Stimulated activated CD4-positive, alpha-beta T cell treated with anti-CD3 and anti-CD28 coated beads, Interleukin-1b, Interleukin-23, amount 100 ng/mL, for 24 hours (primary cell): ENCODE measurements at places on chromosomes 12 and 14.
A peak's percentile ranks its signal among the peaks of the same experiment; 100 is the strongest.

DNA sequence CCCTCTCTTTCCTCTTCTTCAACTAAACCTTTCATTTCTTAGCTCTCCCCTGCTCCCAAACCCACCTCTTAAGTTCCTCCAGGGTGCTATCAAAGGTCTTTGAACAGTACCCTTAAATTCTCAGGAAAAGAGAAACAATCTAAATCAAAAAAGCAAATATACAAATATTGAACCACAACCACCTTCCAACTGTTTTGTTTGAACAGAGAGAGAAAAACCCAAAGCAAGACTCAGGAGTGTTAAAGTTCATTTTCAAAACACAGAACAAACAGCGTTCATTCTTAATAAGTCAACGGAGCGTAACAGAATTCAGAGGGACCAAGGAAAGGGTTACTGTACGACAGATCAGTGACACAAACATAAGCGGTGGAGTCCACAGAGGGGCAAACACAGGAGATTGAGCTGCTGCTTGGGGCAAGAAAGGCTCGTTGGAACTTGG, 73.3 kb downstream of the NDUFA12 start:
- DNase-seq: no peak

- no peak for DNase-seq
These were observed 474.8 kb upstream of the TBX3 start for GRCh38 chr12:115158816-115159215.

GRCh38 chr14:66378712-66379505, 107.3 kb upstream of the CCDC196 start:
- no peak for DNase-seq

- DNase-seq: no peak
These were observed 27.7 kb downstream of the MAX start for GRCh38 chr14:65074449-65075150.

- no peak for DNase-seq
These were observed 7.9 kb upstream of the NFKBIA start for GRCh38 chr14:35412272-35413056.

DNA sequence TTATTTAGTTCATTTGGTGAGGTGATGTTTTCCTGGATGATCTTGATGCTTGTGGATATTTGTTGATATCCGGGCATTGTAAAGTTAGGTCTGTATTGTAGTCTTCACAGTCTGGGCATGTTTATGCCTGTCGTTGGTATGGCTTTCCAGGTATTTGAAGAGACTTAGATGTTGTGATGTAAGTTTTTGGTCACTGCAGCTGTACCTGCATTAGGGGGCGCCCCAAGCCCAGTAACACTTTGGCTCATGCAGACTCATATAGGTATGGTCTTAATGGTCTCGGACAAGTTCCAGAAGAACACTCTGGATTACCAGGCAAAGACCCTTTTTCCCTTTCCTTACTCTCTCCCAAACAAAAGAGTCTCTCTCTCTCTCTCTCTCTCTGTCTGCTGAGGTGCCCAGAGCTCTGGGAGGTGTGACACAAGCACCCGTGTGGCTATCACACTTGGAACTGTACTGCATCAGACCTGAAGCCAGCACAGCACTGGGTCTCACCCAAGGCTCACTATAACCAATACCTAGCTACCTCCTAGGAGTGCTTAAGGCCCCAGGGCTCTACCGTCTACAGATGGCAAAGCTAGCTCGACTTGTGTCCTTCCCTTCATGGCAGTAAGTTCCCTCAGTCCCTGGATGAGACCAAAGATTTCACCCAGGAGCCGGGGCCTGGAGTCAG, 425.8 kb upstream of the ATXN7L3B start:
- DNase-seq: no peak

GRCh38 chr14:104374718-104375080, 204.9 kb upstream of the C14orf180 start:
- no peak for DNase-seq

DNA sequence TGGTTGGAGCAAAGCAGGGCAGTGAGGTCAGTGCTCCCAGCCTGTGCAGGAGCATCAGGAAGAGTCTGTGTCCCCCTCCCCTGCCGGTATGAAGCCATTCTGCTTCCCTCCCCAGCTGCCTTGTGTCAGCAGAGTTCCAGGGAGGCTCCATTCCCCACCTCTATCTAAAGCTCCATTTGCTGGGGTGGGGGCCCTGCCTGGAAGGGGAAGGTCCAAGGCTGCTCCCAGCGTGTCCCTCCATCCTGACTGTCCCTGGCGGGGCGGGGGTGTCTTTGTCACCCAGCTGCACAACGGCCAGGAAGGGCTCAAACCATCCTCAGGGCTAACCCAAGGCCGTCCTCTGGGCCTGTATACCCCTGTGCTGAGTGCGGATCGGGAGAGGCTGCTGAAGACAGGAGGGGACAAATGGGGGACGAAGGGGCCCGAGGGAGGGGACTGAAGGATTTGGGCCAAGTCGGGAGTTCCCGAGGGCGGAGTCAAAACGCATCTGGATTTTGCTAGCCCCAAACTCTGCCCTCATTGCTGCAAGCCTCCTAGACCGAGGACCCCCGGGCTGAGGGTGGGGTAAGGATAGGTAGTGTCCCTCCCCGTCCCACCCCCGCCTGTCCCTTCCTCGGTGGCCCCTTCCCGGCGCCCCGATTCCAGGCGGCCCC, 748 bp upstream of the ACVRL1 start:
- no peak for DNase-seq

DNA sequence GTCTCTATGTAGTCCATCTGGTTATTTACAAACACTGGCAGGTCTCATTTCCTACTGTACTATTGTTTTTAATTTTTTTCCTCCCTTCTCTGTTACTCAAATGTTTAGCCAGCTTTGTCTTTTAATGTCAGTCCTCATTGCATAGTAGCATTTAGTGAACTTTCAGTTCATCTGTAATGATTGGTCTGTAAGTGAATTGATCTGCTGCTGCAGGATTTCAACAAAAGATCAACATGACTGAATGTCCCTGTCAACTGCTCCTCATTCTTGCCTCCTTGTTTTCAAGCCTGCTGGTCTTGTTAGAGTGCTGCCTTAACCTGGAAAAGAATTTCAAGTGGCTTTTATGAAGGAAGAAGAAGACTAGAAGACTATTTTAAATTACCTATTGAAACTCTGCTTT, 19.3 kb upstream of the AVPR1A start:
- DNase-seq: no peak

- DNase-seq: no peak
These were observed 132.7 kb upstream of the USP15 start for GRCh38 chr12:62127516-62127915.

GRCh38 chr12:29957835-29958234, 174.1 kb upstream of the TMTC1 start:
- no peak for DNase-seq

DNA sequence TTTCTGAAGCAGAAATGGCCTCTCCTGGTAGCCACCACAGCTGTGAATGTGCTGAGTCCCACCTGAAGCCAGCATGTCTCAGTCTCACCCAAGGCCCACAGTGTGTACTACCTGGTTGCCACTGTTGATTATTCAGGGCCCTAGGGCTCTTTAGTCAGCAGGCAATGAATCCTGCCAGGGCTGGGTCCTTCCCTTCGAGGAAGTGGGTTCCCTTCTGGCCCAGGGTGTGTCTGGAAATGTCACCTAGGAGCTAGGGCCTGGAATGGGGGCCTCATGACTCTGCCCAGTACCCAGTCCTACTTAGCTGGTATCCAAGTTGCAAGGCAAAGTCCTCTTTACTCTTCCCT, 207.4 kb downstream of the SYNE2 start:
- no peak for DNase-seq

DNA sequence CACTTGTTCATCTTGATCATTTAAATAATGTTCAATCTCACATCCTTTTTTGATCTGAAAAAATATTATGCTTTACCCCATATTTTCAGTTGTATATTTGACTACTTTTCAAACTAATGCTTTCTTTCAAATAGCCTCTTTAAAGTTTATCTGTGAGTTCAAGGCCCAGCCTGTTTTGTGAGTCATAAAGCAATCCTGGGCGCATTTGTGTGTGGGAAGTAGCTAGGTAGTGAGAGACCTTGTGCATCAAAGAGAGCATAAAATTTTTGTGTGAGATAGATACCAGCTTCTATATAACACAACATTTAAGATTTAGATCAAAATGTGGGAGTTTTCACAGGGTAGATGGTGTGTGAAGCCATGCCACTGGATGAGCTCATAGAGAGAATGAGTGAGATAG, 405.6 kb downstream of the NAV3 start:
- DNase-seq: no peak

GRCh38 chr12:129670256-129670920, 233.4 kb downstream of the TMEM132D start:
- no peak for DNase-seq

DNA sequence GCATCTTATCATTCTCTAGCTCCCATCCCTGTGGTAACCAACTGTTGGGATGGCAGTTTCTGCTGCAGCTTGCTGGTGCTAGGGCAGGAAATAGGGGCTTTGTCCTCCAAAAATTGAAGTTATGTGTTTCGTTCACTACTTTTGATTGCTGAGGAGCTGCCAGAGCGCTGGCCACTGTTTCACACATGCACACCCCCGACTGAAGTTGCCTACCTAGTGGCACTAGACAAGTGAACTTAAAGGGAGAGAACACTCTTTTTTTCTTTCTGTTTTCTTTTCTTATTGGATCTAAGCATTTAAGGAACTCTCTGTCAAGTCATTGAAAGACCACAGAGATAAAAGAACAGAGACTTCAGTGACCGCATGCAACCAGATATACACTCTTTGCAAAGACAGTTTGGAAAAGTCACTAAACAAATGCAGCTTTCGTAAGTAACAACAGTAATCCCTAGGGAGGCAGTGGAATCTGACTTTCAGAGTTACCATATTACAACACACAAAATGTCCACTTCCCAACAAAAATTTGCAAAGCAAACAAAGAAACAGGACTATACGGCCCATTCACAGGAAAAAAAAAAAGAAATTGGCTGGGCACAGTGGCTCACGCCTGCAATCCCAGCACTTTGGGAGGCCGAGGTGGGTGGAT, 12.0 kb downstream of the TFCP2 start:
- no peak for DNase-seq

DNA sequence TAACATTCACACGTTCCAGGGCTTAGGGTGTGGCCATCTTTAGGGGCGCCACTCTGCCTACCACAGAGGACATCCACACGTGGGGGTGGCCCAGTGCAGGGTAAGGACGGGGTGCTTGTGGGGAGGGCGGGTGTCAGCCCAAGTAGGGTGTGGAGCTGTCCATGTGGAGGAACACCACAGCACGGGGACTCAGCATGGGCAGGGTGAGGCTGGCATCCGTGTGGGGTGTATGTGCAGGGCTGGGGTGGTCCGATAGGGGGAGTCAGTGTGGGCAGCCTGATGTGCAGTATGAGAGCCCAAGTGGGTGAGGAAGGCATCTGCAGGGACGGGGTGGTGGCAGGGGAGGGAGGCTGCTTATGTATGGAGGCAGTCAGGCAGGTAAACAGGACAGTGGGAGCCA, 17.7 kb downstream of the PSMC1 start:
- no peak for DNase-seq

DNA sequence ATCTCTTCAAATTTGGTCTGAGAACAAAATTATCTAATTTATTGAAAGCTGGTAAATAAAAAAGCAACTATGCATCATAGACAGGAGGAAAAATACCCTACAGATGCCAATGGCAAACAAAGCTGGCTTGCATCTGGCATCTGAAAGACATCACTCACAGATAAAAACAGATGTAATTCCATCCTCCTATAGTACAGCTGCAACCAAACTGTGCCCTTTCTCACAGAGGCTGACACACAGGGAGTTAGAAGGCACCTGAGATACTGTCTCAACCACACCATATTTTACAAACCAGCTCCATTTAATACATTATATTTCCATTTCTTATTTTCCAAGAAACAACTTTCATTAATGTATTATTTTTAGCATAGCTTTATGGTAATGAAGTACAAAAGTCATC, 39.4 kb downstream of the DUSP16 start:
- DNase-seq: no peak

- DNase-seq: no peak
These were observed 11.8 kb downstream of the EMG1 start for GRCh38 chr12:6982532-6982931.

GRCh38 chr14:21405097-21405496, 21.3 kb upstream of the SUPT16H start:
- DNase-seq: no peak

DNA sequence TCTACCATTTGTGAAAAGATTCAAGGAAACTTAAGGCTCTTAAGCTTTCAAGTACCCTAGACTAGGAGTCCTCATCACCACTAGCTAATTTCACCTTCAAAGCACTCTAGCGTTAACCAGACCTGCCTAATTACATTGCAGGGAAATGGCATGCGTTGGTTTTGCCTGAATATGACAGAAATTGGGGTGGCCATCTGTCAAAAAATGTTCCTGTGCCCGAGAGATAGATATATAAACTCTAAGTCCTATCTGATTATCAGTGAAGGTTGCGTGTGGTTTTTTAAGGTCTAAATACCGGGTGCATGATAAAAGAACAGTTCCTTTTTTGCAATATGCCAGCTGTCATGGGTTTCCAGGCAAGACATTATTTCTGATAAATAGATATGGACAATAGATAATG, 48.3 kb downstream of the SPRING1 start:
- DNase-seq: no peak

DNA sequence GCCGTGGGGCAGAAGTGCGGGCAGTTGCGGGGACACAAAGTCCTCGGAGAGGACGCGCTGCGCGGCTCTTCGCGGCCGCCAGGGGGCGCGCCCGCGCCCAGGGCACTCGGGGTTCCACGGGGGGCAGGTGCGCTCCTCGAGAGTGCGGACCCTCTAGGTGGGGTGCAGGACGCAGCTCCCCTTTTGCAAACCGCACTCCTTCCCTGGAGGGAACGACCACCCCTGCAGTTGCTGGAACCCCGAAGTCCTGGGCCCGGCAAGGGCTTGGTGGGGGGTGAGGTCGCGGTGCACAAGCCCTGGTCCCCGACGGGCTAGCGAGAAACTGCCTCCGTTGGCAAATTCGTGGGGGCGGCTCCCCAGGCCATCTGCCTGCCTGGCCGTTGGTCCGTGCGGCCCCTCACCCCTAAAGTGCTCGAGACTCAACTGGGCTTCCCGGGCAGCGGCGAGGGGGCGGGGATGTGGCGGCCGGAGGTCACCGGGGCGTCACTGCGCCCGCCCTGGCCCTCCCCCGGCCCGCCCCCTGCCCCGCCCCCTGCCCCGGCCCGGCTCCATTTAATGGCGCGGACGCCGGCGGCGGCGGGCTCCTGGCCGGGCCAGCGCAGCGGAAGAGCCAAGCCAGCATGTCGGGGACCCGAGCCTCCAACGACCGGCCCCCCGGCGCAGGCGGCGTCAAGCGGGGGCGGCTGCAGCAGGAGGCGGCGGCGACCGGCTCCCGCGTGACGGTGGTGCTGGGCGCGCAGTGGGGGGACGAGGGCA, at the start of gene ADSS1:
Gene ADSS1, plus strand, starts transcription at position 579 of the 756 bp plus-strand sequence. Its CDS starts 42 bp downstream, at position 621.
- peak; percentile 24 for DNase-seq

- DNase-seq: no peak
These were observed 6.4 kb downstream of the FOXA1 start for GRCh38 chr14:37588667-37588955.

DNA sequence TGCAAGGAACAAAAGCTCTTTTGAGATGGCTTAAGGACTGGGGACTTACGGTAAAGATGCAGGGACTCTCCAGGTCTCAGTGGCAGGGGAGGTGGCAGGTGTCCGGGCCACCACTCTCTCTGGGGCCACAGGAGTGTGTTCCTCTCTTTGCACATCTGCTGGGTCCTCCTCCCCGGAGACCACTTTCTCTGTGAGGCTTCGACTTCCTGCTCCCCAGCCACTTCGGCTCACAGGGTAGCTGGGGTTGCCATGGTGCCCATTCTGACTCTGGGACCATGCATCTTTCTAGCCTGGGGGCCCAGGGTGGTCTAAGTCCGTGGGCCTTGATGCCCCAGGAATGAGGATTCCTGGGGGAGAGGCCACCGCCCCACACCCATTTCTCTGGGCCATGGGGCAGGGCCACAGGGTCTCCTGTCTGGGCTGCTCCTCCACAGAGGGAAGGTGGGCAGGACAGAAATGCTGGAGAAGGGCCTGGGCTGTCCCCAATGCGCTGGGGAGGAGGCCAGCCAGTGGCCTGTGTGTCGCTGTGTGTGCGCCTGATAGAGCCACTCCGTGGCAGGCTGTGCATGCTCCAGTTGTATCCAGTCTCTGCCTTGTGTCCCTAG, 38.5 kb downstream of the CCDC92 start:
- no peak for DNase-seq
